ENCODE measurements at places on chromosomes 13 and 19.

DNA sequence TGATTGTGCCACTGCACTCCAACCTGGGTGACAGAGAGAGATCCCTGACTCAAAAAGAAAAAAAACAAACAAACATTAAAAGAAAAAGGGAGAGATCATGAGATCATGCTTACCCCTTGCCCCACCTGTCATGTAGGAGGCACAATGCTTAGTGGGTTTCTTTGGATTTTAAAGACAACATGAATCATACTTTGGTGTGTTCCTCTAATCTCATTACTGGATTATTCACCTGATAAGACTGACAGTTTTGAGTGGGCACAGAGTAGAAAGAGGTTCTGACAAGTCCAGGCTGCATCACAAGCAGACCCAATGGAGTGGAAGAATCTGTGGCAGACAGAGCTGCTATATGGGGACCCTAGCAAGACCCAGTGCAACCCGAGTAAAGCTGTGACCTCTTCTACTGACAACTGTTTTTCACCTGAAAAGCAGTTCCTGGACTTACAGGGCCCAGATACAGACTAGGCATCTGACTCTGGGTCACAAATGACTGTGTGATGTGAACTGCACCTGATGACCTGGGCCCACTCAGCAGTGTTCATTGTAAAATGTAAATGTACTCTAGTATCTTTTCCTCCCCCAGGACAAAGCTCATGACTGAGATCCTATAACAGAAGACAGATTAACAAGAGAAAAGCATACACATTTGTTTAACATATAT lies 28.9 kb upstream of the USP12 start:
- no peak for DNase-seq

DNA sequence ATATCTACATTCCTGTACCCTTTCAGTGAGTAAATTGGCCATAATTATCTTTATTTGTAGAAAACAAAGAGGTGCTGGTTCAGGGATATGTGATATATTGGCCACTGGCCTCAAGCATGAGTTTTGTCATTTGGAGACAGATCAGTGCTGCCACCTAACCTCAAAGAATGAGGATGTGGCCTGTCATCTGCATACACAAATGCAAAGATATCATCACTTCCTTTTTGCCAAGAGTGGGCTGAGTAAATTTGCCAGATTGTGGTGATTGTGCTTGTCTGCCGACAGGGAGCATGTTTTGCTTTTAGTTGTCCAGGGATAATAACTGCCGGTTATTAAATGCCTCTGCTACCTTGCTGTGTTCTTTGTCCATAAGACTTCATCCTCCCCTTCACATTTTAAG lies 44.2 kb downstream of the WASF3 start:
- no peak for DNase-seq

DNA sequence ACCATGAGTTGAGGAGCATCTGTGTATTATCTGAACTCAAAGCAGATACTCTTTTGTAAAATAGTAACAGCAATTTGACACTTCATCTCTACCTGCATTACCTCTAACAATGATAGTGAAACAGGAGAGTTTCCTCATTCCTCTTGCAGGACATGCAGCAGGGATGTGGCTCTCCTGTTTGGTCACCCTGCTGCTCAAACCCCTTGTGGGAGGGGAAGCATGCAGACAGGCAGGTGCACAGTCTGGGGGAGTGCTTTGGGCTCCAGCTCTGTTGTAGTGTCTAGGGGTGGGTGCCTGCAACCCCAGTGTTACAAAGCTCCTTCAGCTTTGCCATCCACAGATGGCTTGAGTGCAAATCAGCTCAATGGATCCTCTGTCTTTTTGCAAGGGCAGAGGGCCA lies 827.6 kb downstream of the DACH1 start:
- no peak for DNase-seq

GRCh38 chr13:39685652-39686051 lies 30.2 kb downstream of the COG6 start:
- no peak for DNase-seq

GRCh38 chr13:106710266-106710665 lies 142.3 kb upstream of the ARGLU1 start:
- no peak for DNase-seq

DNA sequence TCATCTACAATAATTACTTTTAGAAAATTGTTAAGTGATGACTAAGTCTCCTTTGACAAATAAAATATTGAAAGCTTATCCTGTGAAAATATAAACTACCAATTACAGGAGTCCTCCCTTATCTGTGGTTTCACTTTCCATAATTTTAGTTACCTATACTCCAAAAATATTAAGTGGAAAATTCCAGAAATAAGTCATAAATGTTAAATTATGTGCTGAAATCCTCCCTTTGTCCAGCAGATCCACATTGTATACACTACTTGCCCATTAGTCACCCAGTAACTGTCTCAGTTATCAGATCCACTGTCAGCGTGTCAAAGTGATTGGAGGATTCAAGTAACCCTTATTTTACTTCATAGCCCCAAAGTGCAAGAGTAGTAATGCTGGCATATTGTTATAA lies 98.1 kb downstream of the SERP2 start:
- DNase-seq, result no peak

DNA sequence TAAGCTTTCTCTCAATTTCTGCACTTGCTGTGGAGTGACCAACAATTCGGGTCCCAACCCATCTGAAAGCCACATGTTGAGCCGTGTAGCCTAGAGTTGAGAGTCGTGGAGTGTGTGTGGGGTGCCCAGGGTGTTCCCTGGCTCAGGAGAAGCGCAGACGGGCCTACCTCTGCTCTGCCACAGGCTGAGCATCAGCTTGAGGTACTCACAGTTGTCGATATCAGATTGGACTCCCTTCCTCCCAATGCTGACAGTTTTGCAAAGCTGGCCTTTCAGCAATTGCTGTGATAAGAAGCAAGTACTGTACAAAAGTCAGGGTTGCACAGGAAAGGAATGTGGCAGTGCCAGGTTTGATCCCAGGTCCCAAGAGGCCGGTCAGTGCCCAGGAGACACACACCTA lies 133.4 kb upstream of the SPACA7 start:
- DNase-seq, result no peak

- DNase-seq, result no peak
Observed at GRCh38 chr13:45100573-45101262, 19.6 kb upstream of the GTF2F2 start.
